DMS153 (cell line): ENCODE measurements at places on chromosomes 6 and 20.

- DNase-seq, result no peak
These were observed 127.9 kb upstream of the AGPAT4 start for GRCh38 chr6:161401587-161402309.

DNA sequence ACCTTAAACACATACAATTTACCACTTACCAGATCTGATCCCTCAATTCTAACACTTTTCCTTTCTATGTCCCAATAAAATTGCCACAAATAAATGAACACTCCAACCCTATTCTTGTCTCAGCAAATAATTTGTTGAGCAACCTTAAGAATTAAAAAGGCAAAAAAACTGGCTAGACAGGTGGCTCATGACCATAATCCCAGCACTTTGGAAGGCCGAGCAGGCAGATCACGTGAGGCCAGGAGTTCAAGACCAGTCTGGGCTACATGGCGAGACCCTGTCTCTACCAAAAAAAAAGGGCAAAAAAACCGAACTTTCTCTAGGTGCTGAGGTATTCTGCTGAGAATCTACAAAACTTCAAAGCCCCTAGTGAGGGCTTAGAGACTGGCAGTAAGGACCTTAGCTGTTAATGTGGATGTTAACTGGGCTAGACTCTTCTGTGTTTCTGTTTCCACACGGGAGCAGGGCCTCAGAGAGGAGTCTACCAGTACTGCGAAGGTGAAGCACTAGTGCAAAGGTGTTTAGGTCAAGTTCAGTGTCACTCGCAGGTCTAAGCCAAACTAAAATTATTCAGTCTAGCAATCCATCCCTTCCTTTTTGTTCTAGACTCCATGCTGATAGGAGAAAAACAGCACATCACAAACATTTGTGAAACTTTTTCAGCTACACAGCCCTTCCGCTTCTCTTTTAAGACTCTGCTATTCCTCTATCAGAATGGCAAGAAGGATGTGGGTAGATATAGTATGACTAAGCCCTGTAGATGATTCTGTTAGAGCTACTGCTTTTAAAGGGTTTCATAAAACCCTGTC, 2.6 kb downstream of the FASTKD5 start:
- no peak for DNase-seq

DNA sequence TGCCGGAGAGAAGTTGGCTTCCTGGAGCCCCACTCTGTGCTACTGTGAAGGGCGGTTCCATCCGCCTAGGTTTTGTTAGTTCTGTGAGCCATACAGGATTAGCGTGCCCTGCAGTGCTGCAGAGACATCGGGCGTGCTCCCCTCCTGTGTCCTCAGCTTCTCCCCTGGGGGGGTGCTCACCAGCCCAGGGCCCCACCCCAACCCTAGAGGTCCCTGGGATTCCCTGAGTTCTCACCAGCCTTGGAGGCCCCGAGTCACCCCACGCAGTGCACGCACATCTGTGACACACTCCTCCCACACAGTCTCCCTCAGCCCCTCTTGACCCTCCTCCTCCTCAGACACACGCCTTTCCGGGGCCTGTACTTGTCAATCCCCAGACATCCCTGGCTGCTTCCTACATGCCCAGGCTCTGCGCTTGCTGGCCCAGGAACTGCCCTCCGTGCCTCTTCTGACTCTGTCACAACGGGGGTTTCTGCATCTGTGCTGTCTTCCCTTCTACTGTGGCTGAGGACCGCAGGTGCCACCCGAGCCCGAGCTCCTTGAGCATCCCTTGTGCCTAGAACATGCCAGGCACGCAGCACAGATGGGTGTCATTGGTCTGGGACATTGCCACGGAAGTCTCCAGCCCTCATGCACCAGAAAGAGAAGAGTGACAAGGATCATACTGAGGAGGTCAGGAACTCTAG, 123.2 kb upstream of the RPS6KA2 start:
- DNase-seq, result no peak

- no peak for DNase-seq
These were observed 90.0 kb upstream of the DTNBP1 start for GRCh38 chr6:15752820-15753219.

DNA sequence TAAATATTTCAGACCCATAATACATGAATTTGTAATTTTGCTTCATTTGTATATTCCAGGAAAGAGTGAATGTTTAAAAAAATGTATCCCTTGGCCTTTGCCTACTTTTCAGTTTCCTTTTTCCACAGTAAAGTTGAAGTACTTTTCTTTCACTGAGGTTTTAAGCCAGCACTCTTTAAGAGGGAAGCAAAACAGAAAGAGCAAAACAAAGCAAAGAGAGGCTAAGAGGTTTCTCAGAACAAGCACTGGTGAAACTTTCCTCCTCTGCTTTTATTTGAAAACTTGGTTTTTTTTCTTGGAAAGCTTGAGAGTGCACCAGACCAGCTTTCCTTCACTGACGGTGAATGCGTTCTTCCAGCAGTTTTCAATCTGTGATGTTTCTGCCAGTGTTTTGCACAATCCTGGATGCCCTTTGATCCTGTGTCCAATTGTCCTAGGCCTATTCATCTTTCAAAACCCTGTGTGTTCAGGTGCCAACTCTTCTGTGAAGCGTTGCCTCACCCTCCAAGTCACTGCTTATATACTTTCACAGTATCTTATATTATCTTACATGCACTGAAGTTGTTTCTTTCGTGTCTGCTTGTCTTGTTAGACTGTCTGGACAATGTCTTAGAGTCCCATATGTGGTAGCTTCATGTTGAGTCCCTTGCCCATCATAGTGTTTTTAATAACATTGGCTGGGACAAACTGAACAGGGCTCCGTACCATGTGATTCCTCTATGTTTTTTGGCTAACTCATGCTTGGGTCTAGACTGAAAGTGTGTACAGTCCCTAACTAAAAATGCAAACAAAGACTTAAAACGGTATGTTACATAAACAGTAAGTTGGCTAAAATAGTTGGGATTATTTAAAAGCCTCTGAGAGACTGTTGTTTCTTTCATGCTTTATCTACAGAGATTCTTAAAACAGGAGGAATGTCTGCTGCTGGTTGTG, 1.9 kb downstream of the RNF217 start:
- no peak for DNase-seq

DNA sequence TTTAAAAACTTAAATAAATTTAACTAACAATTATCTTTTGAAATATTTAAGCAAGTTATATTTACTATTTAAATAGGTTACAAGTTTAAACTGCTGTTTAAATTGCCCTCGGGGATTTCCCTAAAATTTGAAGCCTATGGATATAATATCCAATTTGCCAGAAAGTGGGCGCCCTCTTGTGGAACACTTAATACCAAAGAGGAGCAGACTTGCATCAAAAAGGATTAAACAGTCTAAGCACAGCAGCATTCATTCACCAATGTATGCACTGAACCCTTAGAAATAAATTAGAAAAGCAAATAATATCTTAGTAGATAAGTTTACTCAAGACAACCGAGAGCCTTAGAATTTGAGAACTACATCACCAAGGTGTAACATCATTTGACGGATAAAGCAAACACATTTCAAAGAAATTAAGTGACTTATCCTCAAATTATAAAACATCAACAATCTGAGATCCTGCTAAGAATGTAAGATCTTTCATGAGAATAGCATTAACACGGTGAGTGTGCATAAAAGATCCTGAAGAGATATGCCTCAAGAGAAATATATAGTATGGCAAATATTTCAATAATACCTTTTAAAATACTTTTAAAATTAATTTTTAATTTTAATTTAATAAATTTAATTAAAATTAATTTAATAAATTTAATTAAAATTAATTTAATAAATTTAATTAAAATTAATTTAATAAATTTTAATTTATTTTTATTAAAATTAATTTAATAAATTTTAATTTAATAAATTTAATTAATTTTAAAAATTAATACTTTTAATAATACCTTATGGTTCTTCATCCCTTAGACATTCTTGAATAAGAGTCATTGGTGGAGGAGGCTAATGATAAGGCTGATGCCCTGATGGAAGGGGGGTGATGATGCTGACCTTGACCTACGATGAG, 11.5 kb upstream of the MEP1A start:
- DNase-seq, result peak; percentile 20

- DNase-seq, result no peak
These were observed 249.3 kb downstream of the PREX1 start for GRCh38 chr20:48578397-48579098.

- DNase-seq, result no peak
These were observed 19.4 kb downstream of the RAB5IF start for GRCh38 chr20:36624944-36625324.

- no peak for DNase-seq
These were observed 102.6 kb upstream of the TNFAIP3 start for GRCh38 chr6:137764464-137764863.

DNA sequence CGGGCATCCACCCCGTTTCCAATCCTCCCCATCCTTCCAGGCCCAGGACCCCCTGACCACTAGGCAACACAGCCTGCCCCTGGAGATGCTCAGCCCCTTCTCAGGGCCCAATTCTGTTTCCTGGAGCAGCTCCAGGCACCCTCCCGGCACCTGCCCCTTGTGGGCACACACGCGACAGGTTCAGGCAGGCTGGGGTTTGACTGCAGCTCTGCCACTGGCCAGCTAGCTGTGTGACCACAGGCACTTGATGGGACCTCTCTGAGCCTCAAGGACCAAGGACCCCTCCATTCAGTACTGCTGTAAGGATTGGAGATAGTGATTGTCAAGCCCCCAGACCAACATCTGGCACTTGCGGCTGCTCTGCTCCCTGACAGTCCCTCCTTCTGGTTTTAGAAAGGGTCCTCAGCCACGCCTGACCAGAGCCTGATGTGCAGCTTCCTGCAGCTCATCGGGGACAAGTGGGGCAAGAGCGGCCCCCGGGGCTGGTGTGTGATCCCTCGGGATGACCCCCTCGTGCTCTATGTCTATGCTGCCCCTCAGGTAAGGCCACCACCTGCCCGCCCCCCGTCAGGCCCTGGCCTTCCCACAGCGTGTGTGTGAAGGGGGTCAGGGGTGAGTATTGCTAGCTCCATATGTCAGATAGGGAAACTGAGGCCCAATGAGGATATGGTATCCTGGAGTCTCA, 21.7 kb downstream of the FGD2 start:
- DNase-seq, result no peak

DNA sequence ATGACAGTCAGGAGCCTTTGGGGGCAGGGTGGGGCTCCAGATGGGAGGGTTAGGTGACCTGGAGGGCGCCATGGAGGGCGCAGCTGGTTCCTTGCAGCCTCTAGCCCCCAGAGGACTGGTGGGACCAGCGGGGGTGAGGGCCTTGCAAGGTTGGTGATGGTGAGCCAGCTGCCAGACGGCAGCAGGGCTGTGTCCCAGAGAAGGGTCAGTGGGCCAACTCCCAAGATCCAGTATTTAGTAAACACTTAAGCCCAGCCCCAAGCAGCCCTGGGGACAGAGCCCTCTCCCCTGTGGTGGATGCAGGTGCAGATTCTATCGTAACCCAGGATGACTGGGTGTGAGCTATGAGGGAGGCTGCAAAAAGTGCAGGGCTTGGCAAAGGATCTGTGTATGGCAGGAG, 201.5 kb upstream of the RNF24 start:
- no peak for DNase-seq

DNA sequence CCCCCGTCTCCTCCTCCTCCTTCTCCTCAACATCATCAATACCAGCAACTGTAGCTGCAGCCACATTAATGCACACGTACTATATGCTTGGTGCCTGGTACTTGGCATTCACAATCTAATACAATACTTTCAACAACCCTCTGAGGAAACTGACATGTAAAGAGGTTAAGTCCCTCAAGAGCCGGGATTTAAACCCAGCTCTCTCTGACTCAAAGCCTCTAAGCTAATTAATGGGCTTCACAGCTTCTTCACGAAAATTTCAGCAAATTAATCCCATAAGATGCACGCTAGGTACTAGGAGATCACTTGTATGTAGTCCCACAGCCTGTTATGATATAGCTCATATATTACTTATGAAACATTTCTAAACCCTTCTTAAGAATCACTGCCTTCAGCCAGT, 73.1 kb upstream of the IPCEF1 start:
- DNase-seq, result no peak

DNA sequence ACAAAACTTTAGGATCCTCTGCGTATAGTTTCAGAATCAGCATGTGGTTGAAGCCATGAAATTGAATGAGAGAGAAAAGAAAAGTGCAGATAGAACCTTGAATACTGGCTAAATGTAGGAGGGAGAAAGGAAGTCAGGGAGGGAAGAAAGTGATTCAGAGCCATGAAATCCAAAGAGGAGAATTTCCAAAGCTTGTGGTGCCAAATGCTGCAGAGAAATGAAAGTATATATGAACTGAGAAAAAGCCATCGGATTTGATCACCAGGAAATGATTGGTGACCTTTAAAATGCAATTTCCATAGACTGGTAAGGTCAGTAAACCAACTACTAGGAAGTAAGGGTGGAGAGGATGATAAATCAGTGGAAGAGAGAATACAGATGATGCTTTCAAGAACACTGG, 142.3 kb downstream of the TFAP2A start:
- no peak for DNase-seq

DNA sequence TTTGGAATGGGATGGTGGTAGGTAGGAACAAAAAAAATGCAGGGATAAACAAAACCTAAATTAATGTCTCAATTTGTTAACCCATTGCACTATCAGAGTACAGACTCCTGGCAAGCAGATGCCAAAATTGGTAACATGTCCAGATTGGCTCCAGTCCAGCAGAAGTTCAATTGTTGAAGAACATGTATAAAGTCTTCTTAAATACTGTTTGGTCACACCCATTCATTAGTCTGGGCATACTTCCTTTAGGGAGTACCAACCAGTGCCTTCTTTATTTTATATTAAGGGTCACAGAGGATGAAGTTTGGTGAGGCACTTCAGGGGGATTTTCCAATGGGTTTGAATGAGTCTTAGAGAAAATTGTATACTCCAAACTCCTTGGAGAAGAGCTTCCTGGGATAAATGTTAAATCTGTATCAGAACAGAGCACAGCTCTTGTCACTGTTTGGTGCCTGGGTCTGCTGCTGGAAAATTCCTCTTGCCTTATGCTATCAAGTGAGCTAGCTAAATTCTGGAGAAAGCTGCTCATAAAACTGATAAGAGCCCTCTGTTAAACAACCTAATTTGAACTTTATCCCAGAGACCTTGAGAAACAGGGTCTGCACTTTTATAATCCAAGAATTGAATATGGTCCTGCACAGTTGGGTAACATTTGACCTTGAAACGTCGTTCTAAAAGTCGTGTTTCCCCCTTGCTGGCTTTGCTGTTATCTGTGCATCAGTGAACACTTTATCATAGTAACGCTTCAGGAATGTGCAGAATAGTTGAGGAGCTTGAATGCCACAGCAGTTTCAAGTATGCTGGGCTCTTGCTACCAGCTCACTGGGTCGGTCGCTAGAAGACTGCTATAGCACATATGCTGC, 334.1 kb upstream of the CITED2 start:
- DNase-seq, result no peak

DNA sequence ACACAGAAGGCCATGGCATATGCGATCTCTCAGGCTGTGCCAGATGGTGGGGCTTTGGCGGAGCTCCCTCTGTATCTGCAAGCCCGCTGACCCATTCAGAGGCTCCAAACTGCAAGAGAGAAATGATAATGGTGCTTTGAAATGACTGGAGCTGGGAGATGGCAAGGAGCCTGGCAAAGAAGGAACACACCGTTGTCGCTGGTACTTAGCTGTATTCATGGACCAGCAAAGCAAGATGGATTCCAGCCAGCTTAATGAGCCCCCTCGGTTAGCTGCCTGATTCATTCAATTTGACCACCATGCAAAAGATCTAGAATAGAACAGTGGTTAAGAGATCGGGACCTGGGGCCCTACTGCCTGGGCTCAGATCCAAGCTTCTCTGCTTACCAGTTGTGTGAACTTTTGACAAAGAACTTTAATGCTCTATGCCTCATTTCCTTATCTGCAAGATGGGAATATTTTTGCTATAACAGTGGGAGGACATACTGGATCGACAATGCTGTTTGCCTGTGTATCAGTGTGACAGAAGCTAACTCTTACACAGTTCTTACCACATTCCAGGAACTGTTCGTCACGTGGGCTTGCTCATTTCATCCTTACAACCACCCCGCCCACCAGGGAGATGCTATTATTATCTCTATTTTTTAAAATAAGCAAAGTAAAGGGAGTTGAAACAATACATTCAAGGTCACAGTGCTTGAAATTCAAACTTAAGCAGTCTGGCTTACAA, 317.8 kb upstream of the SULF2 start:
- no peak for DNase-seq
